GM04503 (cell line): ENCODE measurements at places on chromosomes 4 and X.

GRCh38 chrX:66000628-66001272 is 39.1 kb downstream of the VSIG4 start:
- no peak for DNase-seq

DNA sequence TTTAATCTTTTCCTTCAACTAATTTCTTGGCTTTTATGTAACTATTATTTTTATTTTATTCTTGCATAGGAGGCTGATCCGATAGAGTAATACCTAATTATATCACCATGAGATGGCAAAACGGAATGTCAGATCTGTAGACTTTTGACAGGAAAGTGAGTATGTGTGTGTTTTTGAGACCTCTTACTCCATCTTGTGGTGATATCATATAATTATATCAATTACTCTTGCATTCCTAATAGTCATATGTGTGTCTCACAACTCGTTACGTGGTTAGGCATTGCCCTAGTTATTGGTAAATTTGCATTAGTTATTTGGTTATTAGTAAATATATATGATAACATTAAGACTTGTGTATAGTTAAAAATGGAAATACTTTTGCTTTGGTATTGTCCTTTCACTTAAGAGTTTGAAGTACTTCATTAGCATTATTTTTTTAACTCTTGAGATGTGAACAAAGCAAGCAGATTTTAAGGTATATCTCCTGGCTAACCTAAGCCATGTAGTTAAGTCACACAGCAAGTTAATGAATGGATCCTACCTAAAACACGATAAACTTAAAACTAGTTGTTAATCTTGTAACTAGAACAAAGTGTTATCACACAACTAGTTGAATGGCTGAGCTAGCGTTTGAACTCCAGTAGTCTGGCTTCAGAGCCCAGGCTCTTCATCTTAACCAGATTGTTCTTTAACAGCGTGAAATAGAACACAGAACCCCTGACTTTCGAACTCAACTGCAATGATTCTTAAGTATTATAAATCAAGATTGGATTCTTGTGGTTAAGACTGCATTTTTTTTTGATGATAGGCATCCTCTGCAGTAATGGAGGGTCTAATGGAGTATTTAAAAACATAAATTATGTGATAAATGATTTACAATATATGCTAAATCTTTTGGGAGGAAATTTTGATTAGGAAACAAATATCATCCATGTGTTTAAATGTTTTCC is 67.1 kb downstream of the PGRMC2 start:
- no peak for DNase-seq

- DNase-seq = no peak
Measured at GRCh38 chrX:9659571-9660195, 106.0 kb downstream of the GPR143 start.

- DNase-seq = no peak
Measured at GRCh38 chr4:159017323-159018026, 85.4 kb upstream of the RAPGEF2 start.

DNA sequence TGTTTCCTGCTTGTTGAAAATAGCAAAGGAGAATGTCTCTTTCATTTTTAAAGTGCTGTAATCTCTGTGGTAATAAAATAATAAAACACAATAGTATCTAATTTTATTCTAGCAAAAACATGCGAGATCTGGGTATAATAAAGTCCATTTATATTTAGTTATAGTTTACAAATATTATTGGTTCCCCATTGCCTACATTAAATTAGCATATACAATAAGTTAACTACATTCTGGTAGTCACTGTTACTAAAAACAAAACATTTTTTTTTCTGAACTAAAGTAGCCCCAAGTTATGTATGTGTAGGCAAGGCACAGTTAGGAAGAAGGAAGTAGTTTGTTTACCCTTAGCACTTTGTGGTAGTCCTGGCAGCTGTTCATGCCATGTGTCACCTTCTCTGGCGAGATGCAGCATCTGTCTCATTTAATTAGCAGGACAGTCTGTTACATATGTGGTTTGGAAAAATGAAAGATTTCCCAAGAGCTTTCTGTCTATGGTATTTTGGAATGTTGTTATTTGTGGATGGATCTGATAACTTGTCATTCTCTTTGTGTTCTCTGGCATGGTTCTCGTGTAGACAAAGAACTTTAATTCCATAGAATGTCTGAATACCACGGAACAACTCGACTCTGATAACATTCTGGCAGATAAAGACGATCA is 231.3 kb upstream of the PITX2 start:
- peak; percentile 92 for DNase-seq

- DNase-seq = no peak
Measured at GRCh38 chrX:15619053-15619755, 18.4 kb upstream of the ACE2 start.
